ENCODE measurements at places on chromosomes 5 and 9.

DNA sequence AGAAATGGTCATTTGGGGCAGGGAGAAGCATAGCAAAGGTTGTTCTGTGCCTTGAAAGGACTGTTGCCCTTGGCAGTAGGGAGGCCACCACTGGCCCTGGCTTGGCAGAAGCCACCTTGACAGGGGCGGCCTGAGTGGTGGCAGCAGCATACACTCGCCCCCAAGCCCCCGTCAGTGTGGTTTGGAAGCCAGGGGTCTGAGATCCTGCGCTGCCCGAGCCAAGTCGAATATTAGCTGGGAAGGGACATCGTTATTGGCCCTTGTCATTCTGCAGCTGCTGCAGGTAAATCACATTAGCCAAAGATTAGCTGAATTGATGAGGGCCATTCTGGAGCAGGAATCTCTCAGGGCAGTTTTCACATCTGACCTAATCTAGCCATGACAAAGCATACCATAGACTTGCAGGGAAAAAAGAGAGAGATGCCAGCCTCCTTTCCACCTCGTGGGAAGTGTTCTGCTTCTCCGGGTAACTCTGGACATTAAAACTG, 9.0 kb downstream of the OLFM1 start:
- no peak for DNase-seq

GRCh38 chr9:132672413-132672690, 2.1 kb downstream of the GTF3C4 start:
- DNase-seq: no peak

DNA sequence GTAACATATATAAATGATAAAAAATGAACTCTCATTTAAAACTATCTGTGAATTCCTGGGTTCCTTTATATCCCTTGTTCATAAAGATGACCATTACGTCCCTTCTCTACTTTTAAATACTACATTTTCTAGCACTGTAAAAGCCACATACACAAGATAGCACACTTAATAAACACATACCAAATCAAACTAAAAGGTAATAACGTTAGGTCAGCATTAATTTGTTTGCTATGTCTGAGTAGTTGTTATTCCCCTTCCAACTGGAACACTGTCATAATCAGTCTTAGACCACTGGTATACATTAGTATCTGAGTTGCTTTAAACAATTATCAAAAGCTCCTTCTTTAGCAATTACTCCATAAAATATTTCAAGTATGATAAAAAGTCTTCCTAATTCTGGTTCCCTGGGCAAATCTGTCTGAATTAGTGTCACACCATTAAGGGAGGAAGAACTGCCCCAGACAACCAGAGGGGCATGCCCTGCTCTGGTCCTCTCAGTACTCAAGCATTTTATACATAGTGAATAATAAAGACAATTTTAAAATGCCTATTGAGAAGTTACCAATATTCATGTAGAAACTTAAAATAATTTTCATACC, 98.1 kb downstream of the RAPGEF6 start:
- DNase-seq: no peak

DNA sequence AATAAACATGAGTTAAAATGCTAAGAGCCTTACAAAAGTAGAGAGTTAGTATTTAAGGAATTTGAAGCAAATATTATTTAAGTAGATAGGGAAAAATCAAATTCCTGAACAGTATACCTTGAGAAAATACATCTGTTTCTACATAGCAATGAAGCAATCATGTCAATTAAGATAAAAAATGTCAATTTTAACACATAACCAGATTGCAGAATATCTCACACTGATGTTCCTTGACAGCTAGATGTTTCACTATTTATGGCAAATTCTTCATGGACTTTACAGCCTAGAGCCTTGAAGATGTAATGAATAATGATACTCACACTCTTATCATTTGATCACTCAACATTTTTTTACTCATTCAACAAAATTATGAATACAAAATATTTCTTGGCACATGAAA, 708.2 kb upstream of the PTPRD start:
- DNase-seq: no peak

DNA sequence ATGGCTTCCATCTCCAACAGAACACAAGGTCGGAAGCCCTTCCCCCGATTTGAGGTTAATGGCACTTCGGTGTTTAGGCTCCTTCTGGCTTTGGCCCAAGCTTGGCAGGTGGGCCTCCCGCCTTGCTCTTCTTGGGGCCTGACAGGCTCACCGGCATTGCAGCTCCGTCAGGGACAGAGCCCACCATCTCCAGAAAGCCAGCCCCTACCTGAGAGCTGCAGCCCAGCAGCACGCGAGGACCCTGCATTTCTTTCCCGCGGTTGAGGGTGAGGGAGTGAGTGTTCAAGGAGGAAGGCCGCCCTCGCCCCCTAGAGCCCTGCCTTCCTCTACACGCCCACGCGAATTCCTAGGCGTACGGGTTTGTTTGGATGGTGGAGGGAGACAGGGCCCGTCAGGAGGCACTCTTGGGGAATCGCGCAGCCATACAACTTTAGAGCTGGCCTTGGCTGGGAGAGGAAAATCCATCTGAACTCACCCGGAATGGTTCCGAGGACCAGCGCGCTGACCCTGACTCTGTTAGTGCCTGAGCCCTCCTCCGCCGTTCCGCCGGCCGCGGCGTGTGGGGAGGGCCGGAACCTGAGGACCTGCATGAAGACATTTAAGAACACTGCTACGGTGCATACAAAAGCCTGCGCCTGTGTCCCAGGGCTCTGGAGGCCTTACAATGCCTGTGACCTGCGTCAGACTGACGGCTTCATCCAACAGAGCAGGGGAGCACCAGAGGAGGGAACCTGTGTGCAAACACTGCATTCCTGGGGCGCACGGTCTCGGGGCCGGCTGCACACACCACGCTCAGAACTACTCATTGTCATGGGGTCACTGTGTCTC, 73.8 kb downstream of the MRPL36 start:
- DNase-seq: peak; percentile 12

DNA sequence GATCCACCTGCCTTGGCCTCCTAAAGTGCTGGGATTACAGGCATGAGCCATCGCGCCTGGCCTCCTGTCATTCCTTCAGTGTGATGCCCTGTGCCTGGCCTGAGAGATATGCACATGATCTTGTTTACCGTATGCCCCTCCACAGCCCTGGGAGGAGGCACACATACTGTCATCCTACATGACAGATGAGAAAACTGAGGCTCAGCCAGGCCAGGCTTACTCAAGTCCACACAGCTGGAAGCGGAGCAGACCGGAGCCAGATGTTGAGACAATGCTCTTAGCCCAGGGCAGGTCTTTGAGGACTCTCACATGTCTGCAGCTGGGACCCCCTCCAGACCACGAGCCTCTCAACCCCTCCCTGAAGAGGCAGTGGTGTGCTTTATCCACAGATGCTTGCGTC, 38.7 kb upstream of the SH3PXD2B start:
- peak; percentile 78 for DNase-seq

- DNase-seq: peak; percentile 48
These were observed 99.3 kb upstream of the NIPBL start for GRCh38 chr5:36777105-36777757.

GRCh38 chr5:88956416-88956815, 73.4 kb upstream of the MEF2C start:
- no peak for DNase-seq

GRCh38 chr9:24939109-24939850, 393.6 kb upstream of the IZUMO3 start:
- no peak for DNase-seq

DNA sequence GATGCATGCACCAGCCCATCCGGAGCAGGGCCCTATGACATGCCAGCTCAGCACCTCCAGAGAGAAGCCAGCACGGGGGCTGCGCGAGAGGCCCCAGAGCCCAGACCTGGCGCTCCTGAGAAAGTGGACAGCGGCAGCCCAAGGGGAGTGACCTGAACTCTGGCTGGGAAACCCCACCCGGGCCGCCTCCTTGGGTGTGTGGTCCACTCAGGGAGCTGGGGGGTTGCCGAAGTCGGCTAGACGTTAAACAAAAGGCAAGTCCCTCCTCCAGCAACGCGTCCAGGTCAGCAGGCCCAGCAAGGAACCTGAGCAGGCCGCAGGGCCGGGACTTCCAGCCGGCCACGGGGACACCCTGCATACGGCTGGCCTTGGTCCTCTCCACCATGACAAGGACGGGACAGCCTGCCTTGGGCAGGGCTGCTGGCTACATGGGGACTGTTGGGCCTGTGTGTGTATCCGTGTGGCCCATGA, 35.7 kb downstream of the NACC2 start:
- peak; percentile 26 for DNase-seq

DNA sequence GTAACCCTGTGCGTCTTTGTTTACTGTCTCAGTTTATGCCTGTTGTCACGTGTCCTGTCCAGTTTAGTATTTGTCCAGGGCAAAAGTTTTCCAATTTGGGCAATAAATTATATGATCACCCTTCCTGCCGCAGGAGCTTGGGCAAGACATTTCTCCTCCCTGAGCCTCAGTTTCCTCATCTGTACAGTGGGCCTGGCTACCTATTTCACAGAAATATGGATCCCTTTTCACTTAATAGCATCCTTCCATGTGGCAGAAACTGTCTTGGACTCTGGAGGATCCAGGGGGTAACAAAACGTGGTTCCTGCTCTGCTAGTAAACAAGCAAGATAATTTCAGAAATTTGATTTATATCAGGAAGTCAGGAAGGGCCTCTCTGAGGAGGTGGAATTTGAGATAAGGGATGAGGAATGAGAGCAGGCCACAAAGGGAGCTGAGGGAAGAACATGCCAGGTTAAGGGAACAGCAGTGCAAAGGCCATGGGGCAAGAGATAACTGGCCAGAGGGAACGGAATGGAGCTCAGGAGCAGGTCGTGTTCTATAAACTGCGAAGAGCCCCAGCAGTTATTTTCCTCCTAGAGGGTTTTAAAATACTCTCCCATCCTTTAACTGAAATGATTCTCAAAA, 15.1 kb upstream of the PPARGC1B start:
- no peak for DNase-seq

GRCh38 chr9:75607521-75607920, 283.0 kb upstream of the PCSK5 start:
- DNase-seq: no peak

- DNase-seq: no peak
These were observed 32.7 kb downstream of the MTAP start for GRCh38 chr9:21835121-21835520.

DNA sequence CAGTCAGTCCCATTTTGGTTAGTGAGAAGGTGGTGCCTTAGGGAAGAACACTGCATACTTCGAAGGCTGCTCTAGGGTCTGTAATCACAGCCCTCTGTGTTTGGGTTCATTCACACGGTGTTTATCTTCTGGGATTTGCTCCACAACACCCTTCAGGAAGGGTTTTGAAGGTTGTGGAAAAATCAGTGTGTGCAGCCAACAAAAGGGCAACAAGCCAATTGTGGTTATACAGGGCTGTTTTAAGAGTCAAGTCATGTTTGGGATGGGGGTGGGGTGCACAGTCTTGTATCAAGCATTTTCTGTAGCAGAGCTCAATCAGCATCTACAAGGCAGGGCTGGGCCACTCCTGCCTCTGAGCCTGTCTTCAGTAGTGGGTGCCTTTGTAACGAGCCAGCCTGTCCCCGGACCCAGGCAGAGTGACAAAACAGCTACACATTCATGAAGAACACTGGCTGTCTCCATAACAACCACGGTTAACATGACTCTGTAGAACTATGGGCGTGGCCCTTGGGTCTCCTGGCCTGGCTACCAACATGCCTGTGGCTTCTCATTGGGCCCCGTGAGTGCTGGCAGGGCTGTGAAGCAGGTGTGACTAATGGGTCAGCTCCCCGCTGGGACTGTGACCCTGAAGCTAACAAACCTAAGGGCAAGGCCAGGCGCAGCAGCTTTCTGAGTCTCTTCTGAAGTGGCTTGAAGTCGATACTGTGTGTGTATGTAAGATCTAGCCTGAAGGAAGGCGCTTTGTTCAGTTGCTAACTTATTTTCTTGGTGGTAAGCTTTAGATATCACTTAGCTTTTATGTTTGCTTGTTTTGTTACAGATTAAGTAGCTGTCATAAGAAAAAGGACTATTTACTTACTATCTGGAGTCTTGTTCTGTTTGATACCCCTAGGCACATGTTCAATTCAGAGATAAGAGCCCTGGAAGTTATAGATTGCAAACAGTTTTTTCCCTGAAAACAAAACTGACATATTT, 27.9 kb upstream of the GOLM1 start:
- peak; percentile 69 for DNase-seq

GRCh38 chr5:5424736-5425135, 2.3 kb downstream of the ICE1 start:
- DNase-seq: no peak

GRCh38 chr9:133237035-133237731, 28.1 kb upstream of the OBP2B start:
- peak; percentile 58 for DNase-seq

DNA sequence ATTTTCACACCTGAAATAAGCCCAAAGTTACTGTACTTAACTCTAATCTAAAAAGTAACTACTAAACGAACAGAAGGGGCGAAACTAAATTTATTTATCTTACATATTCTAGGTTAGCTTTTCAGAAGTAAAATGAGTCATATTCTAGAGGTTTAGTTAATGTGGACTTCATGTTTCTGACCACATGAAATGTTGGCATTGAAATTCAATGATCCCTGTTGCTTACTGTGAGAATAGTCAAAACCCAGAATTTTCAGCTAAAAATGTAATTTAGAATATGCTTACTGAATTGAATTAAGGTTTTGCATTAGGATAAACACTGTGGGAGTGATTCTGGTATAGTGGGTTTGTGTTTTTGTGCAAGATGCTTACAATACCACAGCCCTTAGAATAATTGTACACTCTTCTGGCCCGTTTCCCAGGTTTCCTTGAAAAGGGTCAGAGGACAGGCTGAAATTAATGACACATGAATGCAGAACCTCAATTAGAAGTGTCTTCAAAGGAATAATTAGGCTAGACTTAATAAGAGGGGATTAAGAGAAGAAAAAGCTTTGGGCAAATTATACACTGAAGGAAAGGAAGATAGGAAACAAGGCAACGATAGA, 1.4 kb upstream of the SNX18 start:
- no peak for DNase-seq

GRCh38 chr9:11128156-11128555, 515.4 kb upstream of the PTPRD start:
- no peak for DNase-seq

GRCh38 chr9:73011956-73012355, 59.1 kb upstream of the ALDH1A1 start:
- no peak for DNase-seq

GRCh38 chr5:144315994-144316634, 145.4 kb downstream of the KCTD16 start:
- DNase-seq: no peak

DNA sequence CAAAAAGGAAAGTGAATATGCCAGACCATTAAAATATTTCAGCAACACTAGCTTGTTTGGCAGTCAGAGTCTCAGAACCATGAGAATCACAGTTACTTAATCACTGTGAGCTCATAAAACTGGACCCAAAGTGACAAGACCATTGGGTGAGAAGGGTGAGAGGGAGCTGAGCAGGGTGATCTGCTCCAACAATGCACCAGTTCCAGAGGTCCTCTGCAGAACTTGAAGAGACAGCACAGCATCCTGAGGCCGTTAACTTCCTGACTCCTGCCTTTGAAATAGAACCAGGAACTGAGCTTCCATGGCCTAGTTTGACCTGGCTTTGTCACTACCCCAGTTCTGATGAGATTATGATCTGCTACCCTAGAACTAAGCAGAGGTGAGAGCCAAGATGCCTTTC, 57.4 kb downstream of the NFIB start:
- DNase-seq: no peak

Data from femur (tissue), 1 donor.